ENCODE measurements at places on chromosomes 6 and 20. TPM values are rescaled to one million over a fixed set of nuclear protein-coding genes. Genes with fewer than 3 reads are reported as not detected.

The MACROD2 gene
- total RNA-seq, result 31.3 TPM

The ZSCAN16 gene
- total RNA-seq, result 4.5 TPM

The TULP4 gene
- total RNA-seq, result 224 TPM

The MOCS1 gene
- 13.6 TPM for total RNA-seq

The CLDN20 gene
- not detected for total RNA-seq

The TRIM15 gene
- not detected for total RNA-seq

The ARMC12 gene
- total RNA-seq, result not detected

The NKAIN4 gene
- total RNA-seq, result not detected

The KIAA0408 gene
- 23.3 TPM for total RNA-seq

The IL17A gene
- not detected for total RNA-seq

The MTFR2 gene
- total RNA-seq, result not detected

The MMP24 gene
- not detected for total RNA-seq

The TMEM74B gene
- total RNA-seq, result 0.45 TPM

The CPNE5 gene
- 1.2 TPM for total RNA-seq

The SLPI gene
- total RNA-seq, result 127 TPM

The BHLHE23 gene
- 0.55 TPM for total RNA-seq

The MATN4 gene
- not detected for total RNA-seq

The C6orf58 gene
- not detected for total RNA-seq

- peak; percentile 43 for DNase-seq
Observed at GRCh38 chr6:1068068-1068467, 243.8 kb upstream of the FOXQ1 start.

- DNase-seq, result peak; percentile 76
Observed at GRCh38 chr6:163945808-163946207, 531.3 kb downstream of the QKI start.

DNA sequence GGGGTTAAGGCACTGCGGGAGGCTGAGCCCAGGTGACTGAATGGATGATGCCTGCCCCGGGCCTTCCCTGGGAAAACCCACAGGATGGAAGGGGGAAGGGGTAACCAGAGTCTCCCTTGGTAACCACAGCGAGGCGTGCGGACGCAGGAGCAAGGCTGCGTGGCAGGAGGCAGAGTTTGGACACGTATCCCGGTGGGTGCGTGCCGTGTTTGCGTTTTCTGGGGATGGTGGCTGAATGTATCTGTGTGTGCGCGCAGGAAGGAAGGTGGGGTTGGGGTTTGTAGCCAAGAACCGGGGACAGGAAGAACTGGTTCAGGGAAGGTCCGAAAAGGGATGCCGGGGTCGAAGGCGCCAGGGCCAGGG is 1.8 kb downstream of the MDGA1 start:
- DNase-seq, result peak; percentile 53

- DNase-seq, result peak; percentile 66
Observed at GRCh38 chr6:34560366-34561226, 4.5 kb upstream of the SPDEF start.

DNA sequence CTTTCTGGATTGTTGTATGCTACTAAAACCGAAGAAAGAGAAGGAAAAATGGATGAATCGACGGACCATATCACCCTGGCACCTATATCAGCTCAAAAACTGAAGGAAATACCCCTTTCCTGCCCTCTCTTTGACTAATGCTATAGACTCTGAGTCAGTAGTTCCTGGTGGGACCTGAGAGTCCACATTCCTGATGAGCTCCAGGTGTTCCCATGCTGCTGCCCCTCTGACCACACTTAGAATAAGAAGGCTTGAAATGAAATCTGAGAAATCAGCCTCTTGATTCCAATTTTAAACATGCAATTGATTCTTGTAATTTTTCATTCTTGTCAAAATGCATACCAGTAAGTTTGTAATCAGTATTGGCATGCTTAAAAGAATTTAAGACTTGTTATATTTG is 75.2 kb downstream of the PRL start:
- DNase-seq, result peak; percentile 23

- DNase-seq, result no peak
Observed at GRCh38 chr6:112235956-112236355, 18.4 kb downstream of the LAMA4 start.

- DNase-seq, result no peak
Observed at GRCh38 chr20:54631059-54631458, 155.7 kb downstream of the DOK5 start.

DNA sequence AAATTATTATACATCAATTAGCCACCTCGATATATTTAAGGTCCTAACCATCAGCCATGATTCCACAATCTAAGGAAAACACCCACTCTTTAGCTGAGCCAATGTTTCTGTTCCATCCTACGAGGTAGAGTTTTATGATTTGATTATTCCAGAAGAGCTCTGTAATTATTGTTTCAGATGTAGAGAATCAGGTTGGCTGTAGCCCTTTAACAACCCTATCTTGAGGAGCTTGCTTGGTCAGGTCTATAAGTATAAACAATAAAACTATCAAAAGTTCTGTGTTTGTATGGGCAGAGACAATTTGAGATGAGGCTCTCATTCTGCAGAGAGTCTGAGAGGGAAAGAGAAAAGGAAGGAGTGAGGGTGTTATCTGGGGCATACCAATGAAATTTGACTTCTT is at the start of gene PBOV1:
Gene PBOV1 (minus strand): TSS at position 43 of the 400 bp plus-strand sequence. CDS start 96 bp downstream, outside the sequence.
- no peak for DNase-seq

- no peak for DNase-seq
Observed at GRCh38 chr6:160430751-160431150, 82.6 kb downstream of the SLC22A3 start.

DNA sequence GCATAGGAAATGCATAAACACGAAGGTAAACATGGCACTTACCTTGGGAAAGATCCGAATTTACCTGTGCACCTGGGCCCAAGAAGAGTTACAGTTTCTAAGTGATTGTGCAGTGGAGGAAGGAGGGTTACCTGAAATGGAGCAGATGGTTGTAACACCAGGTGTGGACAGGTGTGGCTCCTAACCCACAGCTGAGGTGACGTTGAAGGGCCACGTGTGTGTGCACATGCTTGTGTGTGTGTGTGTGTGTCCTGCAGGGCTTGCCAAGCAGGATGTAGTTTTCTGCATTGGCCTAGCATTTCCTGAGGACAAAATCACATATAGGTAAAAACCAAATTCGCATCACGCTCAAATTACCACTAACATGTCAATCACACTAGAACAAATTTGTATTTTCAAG is 240.8 kb downstream of the ANKRD60 start:
- no peak for DNase-seq

DNA sequence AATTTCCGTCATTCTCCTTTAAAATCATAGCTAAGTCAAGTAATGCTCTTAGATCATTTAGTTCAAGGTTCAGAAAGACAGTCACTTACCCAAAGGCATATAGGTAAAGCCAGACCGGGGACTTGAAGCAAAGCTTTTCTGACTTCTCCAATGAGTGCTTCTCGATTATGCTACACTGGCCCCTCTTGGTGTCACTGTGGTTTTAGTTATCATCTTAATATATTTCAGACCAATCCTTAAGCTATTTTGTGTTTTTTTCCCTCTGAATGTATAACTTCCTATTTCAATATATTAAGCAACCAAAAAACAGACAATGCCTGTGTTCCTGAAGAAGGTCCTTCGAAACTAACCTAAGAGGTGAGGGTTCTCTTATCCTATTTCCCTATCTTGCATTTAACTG is 3.9 kb downstream of the PRDM1 start:
- DNase-seq, result no peak

- DNase-seq, result peak; percentile 53
Observed at GRCh38 chr6:143863771-143864170, 503 bp upstream of the ZC2HC1B start.

GRCh38 chr6:68638230-68638900 is 3.3 kb downstream of the ADGRB3 start:
- peak; percentile 36 for DNase-seq

GRCh38 chr6:145368075-145368474 is 367.2 kb downstream of the EPM2A start:
- peak; percentile 56 for DNase-seq

DNA sequence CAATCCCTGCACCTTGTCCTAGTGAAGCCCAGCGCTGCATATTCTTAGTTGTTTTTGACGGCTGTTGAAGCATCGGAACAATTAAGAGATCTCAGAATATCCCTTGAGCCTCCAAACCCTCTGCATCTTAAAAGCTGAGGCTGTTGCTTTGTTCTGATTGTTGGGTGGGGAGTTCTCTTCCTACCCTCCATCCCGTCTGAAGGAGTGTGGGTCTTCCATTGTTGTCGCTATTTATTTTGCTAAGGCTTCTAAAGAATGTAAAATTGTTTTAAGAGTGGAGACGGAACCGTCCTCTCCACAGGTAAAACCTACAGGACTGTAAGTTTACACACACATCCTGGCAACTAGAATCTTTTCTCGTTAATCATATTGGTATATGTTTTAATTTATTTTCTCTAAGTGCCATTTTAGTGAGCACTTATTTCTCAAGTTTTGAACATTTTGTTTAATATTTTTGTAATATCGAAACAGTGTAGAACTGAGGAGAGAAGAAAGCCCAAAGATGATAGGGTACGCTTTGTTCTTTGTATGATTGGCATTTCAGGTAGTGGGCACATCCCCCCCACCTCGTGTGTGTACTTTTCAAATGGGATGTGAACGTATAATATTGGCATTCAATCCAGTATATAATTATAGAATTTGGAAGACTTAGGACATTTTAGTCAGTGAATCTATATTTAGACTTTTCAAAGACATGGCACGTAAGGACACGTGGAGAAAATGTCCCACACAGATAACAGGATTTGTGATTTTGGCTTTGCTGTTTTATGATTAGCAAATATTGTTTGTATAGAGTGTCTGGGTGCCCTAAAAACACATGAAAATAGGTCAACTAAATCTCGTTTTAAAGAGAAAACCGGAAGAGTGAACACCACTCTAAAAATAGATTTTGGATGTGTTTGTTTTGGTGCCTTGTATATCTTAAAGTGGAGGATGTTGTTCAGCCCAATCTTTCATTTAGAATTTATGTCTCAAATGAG is 1.3 kb downstream of the RNF146 start:
- peak; percentile 34 for DNase-seq

- DNase-seq, result no peak
Observed at GRCh38 chr6:165843568-165844113, 180.6 kb upstream of the PDE10A start.

- no peak for DNase-seq
Observed at GRCh38 chr6:10140824-10141223, 274.1 kb downstream of the TFAP2A start.

- DNase-seq, result no peak
Observed at GRCh38 chr6:83466328-83466727, 35.5 kb upstream of the ME1 start.

GRCh38 chr20:10404023-10404628 is 29.9 kb downstream of the MKKS start:
- no peak for DNase-seq

DNA sequence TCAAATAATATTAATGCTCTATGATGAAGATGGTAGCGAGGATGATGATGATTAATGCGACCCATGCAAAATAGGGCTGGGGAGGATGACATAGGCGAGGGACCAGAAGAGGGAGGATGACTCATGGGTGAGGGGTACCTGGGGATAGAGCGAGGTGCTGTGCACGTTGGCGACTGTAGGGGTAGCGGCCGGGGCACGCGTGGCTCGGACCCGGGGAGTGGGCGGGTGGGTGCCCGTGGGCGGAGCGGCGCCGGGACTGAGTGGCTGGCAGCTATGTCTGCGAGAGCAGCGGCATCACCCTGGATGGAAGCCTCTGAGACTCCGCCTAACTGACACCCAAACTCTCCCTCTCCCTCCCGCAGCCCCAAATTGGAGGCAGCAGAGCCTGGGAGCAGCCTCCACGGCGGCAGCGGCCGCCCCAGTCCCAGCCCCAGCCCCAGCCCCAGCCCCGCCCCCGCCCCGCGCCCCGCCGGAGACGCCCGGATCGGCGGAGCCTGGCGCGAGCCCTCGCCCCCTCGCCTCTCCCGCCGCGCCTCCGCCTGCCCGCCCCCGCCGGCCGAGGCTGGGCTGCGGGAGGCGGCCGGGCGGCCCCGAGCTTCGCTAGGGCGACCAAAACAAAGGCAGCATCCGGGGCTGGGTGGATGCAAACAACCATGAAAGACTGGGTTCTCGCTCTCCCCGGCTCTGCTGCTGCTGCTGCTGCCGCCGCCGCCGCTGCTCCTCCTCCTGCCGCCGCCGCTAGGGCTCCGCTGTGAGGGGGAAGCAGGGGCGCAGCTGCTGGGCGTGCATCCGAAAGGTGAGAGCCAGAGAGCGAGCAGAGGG is at the start of gene RIMS1:
Gene RIMS1 (plus strand): TSS at position 367 of the 822 bp plus-strand sequence. CDS start 474 bp downstream, outside the sequence.
- peak; percentile 73 for DNase-seq

DNA sequence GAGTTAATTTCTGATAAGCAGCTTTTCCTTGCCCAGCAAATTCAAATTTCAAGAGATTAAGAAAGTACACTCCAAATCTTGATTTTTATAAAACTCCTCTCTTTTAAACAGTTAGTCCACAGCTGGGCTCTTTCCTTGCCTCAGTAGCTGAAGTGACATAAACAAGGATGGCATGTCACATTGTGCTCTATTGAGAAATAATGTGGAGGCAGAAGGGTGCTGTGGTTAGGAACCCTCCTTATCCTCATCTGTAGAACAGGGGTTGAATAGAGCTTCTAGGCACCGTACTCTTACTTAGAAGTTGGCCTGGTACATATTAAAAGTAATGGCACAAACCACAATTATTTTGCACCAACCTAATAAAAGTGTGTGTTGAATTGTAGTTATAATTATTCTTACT is 70.3 kb downstream of the RSPO3 start:
- DNase-seq, result no peak

DNA sequence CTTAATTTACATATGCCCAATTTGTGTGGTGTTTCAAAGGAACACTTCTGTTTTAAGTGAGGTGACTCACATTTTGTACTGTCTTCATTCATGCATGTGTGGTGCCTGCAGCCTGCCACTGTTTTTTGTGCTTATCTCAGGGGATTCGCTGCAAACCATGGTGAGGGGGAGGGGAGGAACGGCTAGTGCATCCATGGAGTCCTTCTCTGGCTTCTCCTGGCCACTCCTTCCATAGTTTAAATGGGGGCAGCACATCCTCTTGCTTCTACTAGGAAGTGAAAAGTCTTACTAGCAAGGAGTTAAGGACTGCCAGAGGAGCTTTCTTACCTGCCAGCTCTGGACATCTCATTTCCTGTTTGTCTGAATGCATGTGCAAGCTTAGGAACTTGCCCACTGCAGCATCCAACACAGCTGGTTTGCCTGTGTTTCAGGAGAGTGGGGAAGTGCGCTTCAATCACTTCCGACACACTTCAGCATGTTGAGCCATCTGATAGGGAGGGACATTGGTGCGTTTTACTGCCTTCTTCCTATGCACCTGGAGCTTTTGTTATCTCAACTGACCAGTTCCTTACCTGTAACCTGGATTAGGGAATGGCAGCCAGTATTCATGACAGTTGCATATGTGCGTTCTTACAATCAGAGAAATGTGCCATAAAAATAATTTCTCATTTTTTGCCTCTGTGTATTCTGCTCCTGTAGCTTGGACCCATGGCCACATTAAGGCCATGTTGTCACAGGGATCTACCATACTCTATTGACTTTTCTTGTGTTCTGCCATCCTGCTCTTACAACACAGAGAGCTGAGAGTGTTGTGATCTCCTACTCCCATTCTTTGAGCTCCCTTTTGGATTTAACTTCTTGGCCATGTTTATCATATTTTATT is 211.3 kb downstream of the ARID1B start:
- DNase-seq, result no peak

Measured in stomach (tissue), 19 donors.